ENCODE measurements at places on chromosomes 4 and X.

DNA sequence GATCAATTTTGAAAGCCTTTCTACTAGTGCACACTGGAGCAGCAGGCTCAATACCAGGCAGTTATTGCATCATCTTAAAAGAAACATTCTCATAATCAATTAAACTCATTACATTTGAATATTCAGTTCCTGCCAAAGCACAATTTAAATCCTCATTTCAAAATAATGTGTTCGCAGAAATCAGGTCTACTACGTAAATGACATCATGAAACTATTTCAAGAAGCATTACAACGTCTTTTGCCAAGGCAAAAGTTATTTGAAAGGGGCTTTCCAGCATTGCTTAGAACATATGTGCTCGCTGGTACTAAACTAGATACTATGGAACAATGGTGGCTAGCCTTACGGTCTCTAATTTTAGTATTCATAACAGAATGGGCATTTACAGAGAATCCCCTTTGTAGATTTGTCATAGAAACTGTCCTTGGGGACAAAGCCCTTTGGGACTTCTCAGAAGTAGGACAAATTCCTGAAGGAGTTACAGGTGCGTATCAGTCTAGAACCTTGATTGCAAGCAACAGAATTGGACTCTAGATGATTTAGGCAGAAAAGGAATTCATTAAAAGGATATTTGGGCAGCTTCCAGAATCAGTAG is 27.6 kb upstream of the HUWE1 start:
- DNase-seq: peak; percentile 71

DNA sequence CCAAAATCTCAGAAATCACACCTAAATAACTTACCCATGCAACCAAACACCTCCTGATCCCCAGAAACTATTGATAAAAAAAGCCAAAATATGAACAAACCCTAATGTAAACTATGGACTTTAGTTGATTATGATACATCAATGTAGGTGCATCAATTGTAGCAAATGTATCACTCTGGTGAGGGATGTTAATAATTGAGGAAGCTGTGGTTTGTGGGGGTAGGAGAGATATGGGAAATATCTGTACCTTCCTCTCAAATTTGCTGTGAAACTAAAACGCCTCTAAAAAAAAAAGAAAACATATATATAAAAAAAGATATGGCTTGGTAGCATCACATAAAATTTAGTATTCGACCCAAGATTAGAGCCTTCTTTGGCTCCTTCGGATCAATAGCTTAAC is 144.3 kb upstream of the CPEB2 start:
- no peak for DNase-seq

- peak; percentile 86 for DNase-seq
These were observed at the start of gene TTC29 for GRCh38 chr4:146945556-146946374. Gene TTC29, minus strand, starts transcription at chr4:146945864. Its CDS starts 5,969 bp downstream, at chr4:146939895.

GRCh38 chr4:2792711-2793585 is at the start of gene SH3BP2:
Gene SH3BP2, plus strand, starts transcription at chr4:2793085. Its CDS starts 27,533 bp downstream, at chr4:2820618.
- peak; percentile 42 for DNase-seq

DNA sequence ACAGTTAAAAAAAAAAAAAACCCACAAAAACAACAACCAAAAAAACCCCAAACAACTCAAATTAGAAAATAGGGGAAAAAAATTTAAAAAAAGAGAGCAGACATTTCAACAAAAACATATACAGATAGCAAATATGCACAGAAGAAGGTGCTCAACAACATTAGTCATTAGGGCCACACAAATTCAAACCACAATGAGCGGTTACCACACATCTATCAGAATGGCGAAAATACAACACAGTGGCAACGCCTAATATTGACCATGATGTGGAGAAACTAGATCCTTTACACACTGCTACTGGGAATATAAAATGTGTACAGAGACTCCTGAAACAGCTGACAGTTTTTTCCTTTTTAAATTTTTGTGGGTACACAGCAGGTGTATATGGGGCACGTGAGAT is 19.4 kb downstream of the LYAR start:
- DNase-seq: no peak

- no peak for DNase-seq
These were observed 220.1 kb upstream of the STK26 start for GRCh38 chrX:131802836-131803626.

GRCh38 chr4:74218201-74218600 is 60.3 kb downstream of the MTHFD2L start:
- no peak for DNase-seq

GRCh38 chr4:66855956-66856355 is 689.3 kb downstream of the CENPC start:
- no peak for DNase-seq

GRCh38 chr4:10086506-10087120 is 30.0 kb downstream of the WDR1 start:
- DNase-seq: no peak

DNA sequence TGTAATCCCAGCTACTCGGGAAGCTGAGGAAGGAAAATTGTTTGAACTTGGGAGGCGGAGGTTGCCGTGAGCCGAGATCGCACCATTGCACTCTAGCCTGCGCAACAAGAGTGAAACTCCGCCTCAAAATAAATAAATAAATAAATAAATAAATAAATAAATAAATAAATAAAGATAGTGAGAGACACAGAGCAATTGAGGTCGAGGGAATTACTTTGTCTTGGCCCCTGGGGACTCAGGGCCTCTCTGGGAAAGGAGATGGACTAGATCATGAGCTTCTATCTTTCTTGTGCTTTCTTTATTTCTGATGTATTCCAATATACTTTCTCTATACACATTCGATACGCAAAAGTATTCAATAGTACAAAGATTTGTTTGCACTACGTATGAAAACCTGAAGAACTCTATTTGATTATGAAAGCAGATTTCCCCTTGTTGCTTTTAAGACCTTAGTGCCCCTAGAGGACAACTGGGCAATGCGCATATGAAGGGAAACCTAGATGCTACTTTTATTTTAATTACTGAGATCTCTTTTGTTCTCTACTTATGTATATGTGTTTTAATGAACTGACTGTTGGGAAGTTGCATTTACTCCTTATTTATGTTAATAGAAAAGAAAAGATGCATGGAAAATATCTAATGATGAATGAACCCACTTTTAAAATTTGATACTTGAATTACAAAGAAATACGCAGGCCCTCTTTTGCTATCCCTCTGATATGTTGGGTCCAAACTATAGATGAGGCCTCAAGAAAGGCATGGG is 12.8 kb upstream of the ELOVL6 start:
- no peak for DNase-seq

GRCh38 chr4:182427554-182427953 is 184.4 kb downstream of the TENM3 start:
- DNase-seq: no peak

DNA sequence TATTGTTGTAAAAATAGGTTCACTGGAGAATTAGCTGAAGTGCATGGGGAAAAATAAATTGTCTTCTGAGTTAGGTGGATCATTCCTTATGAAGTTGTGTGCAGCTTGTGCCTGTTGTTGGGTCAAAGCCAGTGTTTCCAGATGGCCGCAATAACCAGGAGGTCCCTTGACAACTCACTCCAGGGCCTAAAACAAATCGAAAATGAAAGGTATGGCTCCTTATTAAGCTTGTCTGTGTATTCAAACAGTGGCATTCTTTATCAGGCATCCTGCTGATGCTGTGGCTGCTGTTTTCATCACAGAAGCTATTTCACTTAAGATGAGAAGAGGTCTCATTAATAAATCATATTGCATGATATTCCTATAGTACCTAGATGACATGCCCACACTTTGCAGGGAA is 80.2 kb downstream of the GRIA2 start:
- DNase-seq: no peak

- DNase-seq: no peak
These were observed 219.2 kb downstream of the RPA4 start for GRCh38 chrX:97102938-97103337.

- no peak for DNase-seq
These were observed 19.9 kb downstream of the ABCG2 start for GRCh38 chr4:88138561-88138960.

Data from T-helper 2 cell (primary cell).